ENCODE measurements at places on chromosomes 12 and 14.
A peak's percentile ranks its signal among the peaks of the same experiment; 100 is the strongest.

GRCh38 chr14:101721111-101721510, 40.4 kb upstream of the PPP2R5C start:
- no peak for DNase-seq

GRCh38 chr14:89258728-89259273, 158.2 kb downstream of the FOXN3 start:
- DNase-seq: no peak

- DNase-seq: peak; percentile 51
Measured at GRCh38 chr14:93219103-93219726, 12.2 kb downstream of the UBR7 start.

DNA sequence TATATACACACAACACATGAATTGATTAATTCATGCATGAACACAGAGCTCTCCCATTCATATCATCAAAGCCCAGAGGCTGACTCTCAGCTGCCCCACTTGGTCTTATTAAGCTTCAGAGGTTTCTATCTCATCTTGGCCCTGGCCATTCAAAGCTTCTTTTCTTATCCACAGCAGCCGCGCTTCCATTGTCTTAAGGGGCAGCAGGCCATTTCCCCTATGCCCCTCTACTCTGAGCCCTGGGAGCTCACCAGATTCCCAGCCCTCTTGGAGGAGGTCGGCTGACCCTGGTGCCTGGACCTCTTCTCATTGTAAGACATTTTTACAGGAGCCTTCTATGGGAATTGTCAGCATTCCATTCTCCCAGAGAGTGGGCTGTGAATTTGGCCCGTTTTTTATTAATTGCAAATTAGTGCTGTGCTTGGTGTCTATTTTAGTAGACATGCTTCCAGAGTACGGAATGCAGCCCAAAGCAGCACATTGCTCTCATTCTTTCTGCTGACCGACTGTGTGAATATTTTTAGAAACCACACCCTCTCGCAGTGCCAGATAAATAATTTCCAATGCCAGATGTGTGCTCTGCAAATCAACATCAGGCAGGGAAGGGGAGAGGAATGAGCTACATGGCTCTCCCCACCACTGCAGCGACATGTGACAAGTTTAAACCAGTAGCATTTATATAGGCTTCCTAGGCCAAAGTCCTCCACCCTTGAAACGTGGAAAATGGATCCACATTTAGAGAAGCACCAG, 58.5 kb downstream of the NUAK1 start:
- DNase-seq: peak; percentile 86

DNA sequence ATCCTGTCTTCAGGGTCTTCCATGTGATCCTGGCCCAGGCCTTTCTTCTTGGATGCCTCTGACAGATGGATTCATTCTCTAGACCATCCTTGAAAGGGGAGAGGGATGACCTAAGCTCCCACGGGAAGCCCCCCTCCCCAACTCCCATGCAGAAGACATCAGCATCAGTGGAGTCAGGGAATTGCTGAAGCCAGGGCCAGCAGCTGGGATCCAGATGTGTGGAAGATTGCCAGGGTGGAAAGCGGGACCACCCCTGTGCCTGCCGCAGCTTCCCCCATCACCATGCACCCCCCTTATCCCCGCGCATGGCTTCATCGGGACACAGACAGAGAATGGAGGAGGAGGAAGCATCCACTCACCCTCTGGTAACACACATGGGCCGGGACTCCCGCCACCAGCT, 183.6 kb upstream of the PRMT8 start:
- DNase-seq: no peak

DNA sequence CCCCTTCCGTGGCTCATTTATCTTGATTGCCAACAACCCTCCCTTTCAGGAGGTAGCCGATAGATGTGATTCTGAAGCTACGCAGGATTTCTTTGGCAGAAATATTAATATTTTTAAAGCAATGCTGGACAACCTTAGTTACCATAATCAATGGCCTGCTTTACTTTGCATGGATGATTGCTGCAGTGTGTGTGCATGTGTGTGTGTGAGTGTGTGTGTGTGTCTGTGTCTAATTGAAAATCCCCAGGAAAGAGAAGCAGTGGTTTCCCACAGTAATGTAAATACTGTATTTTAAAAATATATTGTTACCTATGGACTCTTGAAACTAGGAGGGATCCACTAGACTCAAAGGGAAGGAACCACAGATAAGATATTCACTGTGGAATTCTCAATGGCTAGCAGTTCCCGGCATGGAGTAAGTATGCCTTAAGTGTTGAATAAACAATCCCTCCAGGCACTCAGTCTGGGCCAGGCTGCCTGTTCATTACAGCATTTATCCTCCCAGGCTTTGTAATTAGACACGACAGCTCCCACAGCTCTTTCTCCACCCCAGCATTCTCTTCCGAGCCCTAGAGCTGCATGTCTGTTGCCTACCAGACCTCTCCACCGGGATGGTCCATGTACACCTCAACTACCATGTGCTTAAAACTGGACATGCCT, 22.5 kb upstream of the C14orf132 start:
- DNase-seq: no peak

DNA sequence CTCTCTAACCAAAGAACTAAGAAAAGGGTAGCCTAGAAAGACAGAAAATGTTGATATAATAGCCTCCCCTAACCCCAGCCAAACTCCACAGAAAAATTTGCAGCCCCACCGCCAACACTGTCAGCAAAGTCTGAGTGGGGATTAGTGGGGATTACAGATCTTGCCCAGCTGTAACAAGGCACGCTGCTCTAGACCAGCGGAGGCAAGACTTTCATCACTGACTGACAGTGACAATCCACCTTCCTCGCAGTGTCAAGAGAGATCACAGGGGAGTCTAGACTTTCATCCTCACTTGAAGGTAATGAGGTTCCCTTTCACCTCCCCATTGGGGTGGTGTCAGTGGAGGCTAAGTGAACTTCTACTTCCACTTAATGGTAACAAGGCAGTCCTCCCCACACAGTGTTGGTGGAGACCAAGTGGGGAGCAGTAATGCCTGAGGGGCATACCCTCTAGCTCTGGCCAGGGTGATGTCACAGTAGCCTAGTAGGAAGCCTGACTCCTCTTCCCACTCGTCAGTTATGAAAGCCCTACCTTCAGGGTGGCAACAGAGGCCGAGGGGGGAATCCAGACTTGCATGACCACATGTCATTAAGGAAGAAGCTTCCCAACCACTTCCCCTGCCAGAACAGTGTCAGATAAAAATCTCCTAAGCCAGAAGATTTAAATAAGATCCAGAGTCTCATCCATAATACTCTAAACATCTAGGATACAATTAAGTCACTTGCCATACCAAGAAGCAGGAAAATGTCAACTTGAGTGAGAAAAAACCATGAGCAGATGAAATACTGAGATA, 91.7 kb upstream of the RASSF8 start:
- DNase-seq: no peak

GRCh38 chr14:59067127-59067894, 121.2 kb upstream of the DAAM1 start:
- DNase-seq: no peak

- no peak for DNase-seq
Measured at GRCh38 chr12:8912914-8913313, 1.4 kb upstream of the PHC1 start.

GRCh38 chr12:102776041-102776440, 141.0 kb downstream of the PAH start:
- DNase-seq: no peak

DNA sequence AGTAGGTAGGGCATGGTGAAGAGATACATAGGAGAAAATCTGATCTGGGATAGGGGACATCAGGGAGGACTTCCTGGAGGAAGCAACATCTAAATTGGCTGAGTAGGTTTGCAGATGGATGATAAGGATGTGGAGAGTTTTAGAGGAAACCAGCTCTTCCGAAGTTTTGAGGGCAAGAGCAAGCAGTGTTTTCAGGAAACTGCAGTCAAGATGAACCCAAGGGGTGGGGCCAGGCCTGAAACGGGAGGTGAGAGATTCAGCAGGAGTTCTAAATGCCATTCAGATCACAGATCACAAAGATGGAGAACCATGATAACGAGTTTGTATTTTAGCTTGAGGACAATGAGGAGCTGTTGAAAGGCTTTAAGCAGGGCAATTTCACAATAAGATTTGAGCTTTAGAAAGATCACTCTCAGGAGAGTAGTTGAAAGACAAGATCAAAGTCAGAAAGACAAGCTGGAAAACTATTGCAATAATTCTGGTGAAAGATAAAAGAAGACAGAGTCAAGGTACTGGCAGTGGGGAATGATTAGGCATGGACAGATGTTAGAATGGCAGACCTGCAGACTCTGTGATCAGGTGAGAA, 70.1 kb upstream of the PLXNC1 start:
- DNase-seq: no peak

DNA sequence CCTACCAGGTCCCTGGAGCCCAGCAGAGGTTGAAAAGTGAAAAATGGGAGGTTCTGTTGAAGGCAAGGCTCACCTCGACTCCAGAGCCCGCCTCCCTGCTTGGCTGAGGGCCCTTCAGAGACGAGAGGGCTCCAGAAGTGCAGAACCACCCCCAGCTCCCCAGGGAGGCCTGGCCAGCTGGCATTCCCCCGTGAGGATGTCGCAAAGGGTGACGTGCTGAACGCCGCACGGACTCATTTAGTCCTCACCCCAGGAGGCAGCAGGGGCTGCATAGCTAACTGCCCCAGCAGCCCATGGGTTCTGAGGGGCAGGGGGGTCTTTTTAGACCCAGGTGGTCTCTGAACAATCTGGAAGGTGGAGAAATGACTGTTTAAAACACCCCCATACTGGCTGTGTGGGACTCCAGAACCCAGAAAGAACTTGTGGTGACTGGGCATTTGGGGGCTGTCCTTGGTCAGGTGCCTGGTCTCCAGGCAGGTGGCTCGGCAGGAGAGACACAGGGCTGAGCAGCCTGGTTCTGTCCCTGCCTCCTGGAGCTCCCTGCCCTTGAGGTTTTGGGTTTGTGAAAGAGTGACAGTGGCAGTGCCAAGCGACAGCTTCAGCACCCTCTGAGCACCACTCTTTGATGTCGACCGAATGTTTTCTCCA, 32.0 kb downstream of the ANAPC7 start:
- DNase-seq: no peak

GRCh38 chr12:41190338-41190737, 2.2 kb downstream of the PDZRN4 start:
- DNase-seq: peak; percentile 12

Data from astrocyte of the cerebellum (primary cell).